ENCODE measurements at places on chromosomes 5 and 9.

GRCh38 chr9:114905170-114905940 is 25.0 kb downstream of the TNFSF8 start:
- DNase-seq = no peak

DNA sequence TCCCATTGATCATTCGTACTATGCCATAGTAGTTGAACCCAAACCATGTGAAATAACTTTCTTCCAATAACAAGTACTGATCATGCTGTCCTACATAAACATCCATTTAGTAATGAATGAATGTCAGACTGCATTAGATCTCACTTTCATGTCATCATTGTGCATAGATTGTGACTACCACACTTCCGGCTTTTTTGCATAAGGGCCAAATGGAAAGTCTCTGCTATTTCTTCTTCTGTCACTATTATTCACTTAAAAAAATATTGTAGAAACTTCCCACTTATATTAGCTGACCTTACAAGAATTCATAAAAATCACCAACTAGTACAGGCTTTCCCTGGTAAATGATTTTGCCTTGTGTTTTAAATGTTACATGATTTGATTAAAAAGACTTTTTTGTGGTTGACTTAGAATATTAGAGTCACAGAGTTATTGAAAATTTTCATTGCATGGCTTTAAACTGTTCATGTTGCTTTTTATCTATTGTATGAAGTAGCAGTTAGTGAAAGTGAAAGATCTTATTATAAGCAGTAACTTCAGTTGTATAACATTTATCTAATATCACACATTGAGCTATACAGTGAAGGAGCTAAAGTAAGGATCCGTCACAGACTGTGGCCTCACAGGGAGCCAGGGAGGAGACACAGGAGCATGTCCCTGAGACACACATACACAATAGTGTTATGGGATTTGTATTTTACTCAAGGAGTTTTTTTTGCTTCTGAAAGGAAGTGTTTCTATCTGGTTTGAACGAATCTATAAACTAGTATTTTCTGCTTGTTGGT is 33.9 kb downstream of the LMNB1 start:
- DNase-seq = no peak

DNA sequence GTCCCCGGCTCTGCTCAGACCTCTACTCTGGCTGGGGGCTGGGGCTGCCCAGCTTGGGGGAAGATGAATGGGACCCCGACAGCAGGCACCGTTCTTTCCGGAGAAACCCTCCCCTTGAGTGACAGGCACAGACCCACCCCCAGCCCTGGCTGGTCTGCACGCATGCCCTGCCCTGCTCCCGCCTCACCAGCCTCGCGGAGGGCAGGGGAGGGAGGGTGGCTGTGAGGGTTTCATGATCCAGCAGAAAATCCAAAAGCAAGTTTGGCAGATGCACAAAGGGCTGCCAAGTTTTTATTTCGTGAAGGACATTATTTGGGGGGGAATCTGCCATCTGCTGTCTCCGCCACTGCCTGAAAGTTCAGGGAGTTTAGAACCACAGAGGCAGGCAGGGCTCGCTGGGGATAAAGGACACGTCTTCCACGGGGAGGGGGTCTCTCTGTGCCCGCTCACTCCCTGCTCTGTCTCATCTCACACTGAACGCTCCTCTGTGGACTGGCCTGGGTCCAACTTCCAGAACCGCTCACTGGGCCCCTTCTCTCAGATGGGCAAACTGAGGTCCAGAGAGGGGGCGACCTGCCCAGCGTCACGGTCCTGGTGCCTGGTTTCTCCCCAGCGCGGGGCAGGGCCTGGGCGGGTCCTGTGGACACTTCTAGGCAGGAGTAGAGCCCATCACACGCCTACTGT is 92.9 kb downstream of the RXRA start:
- DNase-seq = no peak

DNA sequence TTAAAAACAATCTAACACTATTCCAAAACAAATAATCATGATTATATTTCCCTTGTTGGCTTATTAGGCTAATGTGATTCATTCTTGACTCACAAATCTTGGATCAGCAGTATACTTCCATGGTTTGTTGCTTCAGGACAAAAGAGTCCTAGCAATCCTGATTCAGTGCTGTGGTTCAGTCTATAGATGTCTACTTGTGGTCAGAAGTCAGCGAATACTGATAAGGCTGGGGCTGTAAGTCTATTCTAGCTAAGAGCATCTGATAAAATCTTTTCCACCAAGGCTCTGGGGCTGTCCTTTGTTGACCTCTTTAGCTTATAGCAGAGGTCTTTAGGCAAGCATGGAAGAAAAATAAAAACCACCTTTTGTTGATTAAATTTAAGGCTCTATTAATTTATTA is 4.4 kb upstream of the SMIM3 start:
- DNase-seq = peak; percentile 81

DNA sequence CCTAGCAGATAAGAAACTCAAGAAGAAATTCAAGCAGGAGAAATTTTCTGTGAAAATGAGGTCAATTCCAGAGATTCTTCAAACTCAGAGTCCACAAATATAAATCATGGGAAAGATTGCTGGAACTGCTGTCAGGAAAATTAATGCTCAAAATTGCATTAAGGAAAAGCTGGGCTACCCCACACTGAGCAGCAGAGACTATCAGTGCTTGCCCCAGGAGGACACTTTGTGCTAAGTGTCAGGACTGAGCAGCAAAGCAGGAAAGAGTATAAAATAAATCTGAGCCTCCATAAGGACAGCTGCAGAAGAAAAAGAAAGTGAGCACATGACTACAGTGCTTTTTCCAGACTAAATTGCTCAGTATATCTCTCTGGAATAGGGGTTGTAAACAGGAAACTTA is 81.6 kb downstream of the RGS7BP start:
- no peak for DNase-seq

DNA sequence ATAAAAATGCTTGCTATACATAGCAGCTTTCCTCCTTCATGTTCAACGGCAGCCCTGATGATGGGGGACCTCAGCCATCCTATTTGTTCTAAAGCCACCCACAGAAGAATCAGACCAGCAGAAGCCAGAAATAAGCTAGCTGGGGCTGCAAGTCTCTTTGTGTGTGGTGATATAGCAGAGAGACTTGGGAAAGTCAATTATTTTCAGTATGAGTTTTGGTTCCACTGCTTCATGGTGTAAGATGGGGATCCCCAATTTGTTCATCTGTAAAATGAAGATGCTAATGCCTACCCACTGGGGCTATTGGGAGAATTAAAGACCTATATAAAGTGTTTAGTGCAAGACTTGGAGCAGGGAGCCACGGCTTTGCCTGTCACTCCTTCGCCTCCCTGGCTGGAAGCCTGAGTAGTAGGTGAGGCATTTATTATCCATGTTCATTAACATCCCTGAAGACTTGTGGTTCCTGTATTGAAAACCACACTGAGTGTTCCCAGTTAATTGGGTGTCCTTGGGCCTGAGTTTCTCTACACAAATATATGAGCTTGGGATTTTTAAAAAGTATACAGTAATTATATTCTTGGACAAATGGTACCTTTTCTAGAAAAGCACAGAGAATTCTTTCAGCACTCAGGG is 210.1 kb upstream of the SLC24A2 start:
- DNase-seq = peak; percentile 41

DNA sequence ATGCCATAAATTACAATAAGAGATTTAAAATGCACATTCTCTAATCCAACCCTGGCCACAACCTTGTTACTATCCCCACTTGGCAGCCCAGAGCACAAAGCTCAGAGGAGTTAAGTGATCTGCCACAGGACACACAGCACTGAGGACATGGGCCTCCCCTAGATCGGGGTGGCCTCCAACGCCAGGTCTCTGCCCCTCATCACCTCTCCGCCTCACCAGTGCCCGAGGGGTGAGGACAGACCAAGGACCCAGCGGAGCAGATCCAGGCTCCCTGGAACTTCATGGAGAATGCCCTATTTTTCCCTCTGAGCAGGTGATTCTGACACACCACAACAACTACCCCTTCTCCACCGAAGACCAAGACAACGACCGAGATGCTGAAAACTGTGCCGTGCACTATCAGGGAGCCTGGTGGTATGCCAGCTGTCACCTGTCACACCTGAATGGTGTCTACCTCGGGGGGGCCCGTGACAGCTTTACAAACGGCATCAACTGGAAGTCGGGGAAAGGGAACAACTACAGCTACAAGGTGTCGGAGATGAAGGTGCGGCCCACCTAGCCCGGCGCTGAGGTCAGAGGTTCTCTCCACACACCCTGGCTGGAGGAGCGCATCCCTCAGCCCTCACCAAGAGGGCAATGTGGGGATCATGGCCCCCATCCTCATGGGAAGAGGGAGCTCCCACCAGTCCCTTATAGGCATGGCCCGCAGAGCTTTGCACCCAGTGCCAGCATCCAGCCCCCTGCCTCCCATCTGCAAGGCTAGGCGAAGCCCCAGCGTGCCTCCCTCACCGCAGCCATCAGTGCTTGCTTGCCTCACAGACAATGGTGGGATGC is 12.5 kb upstream of the FCN2 start:
- DNase-seq = no peak

GRCh38 chr5:74296685-74297408 is 343.7 kb downstream of the ENC1 start:
- no peak for DNase-seq

GRCh38 chr5:3740546-3741373 is 145.1 kb downstream of the IRX1 start:
- no peak for DNase-seq

DNA sequence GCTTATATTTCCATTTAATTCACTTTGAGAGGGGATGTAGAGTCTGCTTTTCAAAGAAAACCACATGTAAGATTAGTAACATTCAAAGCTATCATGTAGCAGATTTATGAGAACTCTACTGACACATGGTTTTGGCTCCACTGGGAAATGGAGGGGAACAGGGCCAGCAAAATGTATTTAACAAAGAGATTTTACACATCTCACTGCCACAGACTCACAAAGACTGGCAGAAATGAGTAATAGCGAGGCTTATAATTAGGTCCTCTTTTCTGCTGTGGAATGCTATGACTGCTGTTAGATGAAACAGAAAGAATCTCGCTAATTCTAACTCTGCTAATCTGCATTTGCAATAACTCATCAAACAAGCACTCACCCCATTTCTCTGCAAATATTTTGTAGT is 4.5 kb downstream of the DAP start:
- peak; percentile 60 for DNase-seq

- DNase-seq = peak; percentile 40
Measured at GRCh38 chr5:143153332-143154119, 250.0 kb downstream of the NR3C1 start.

DNA sequence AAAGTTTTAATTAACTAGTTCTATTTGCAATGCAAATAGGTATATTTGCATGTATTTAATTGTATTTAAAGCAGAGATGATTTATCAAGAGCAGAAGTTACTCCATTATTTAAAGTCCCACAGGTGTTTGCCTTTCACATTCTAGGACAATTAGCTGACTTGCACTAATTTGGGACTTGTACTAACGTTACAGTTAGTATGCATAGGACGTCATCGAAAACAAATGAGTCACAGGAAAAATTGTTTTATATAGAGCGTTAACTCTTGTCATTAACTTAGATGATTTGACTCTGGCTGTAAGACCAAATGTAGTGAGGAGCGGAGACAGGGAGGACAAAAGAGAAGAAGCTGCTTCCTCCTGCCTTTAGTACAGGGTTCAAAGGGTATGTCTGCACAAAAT is 126.1 kb upstream of the IFNE start:
- DNase-seq = no peak

DNA sequence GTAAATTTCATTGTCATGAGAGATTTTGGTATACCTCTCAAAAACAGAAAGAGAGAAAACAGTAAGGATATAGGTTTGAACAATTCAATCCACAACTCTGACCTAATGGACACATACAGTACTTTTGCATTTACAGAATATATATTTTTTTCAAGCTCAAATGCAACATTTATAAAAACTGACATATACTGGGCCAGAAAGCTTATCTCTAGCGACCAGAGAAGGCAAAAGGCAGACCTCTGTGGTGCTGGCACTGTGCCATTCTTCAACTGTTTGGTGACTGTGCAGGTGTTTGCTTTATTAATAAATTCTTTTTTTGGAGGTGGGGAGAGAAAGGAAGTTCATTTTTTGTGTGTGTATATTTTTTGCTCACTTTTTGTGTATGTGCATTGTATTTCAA is 6.0 kb upstream of the PLAC8L1 start:
- DNase-seq = no peak

DNA sequence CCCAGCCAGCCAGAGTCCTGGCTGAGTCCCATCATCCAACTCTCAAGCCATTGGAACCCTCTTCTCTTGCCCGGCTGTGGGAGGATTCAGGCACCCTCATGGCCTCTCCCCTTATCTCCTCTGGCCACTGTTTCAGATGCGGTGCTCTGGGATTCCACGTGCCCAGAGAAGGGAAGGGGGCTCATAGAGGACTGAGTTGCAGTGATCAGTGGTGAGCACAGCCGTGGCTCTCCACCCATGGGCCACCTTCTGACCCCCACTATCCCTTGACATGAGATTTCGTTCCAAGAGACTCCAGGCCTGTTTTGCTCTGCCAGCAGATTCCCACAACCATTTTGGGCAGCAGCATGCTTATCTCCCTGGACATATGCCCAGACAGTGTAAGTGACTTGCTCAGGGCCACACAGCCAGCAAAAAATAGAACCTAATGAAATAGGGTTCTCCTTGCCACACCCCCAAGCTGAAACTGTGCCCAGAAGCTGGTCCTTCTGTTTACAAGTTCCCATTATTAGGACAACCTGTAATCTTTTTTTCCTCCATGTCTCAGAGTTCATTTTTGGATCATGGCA is 2.7 kb downstream of the GPX3 start:
- DNase-seq = no peak

GRCh38 chr5:67147760-67148159 is 48.8 kb downstream of the CD180 start:
- no peak for DNase-seq

GRCh38 chr9:128297221-128297773 is 21.2 kb downstream of the SWI5 start:
- DNase-seq = no peak

- no peak for DNase-seq
Measured at GRCh38 chr5:87138091-87138805, 129.4 kb upstream of the RASA1 start.

GRCh38 chr5:157469687-157470086 is 9.7 kb downstream of the NIPAL4 start:
- no peak for DNase-seq

GRCh38 chr5:174649391-174649790 is 75.0 kb upstream of the MSX2 start:
- DNase-seq = no peak

GRCh38 chr9:113911850-113912557 is 35.9 kb downstream of the ZNF618 start:
- DNase-seq = no peak

DNA sequence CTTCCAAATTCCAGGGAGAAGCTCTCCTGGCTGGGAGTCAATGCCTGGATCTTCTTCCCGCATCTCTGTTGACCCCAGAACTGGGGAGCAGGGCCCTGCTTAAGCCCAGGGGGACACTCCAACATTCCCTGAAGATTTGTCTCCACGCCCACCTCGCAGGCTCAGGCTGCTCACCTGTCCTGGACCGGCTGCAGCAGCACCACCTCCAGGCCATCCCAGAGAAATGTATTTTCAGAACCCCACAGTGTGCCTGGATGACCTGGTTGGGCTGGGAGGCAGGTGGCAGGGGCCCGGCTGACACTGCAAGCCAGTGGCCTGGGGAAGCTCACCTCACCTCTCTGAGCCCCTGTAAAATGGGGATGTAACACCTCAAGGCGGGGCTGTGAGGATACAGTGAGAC is 27.1 kb upstream of the ZBTB43 start:
- no peak for DNase-seq

- no peak for DNase-seq
Measured at GRCh38 chr5:168192120-168192519, 99.3 kb upstream of the WWC1 start.

GRCh38 chr5:165076686-165077085 is 1571.3 kb downstream of the MAT2B start:
- DNase-seq = no peak

Data from EL (cell line).